ENCODE measurements at places on chromosomes 12 and 14. TPM values are rescaled to one million over a fixed set of nuclear protein-coding genes. Genes with fewer than 3 reads are reported as not detected.

KRT79 gene
- total RNA-seq = not detected

IRF9 gene
- total RNA-seq = 52.2 TPM

GPRC5A gene
- total RNA-seq = 18.5 TPM

LUM gene
- 19.5 TPM for total RNA-seq

P2RX2 gene
- total RNA-seq = 0.35 TPM

DYRK4 gene
- total RNA-seq = 32.6 TPM

HOXC12 gene
- total RNA-seq = not detected

KRT3 gene
- total RNA-seq = 1.6 TPM

C3AR1 gene
- 1.2 TPM for total RNA-seq

ALX1 gene
- total RNA-seq = not detected

CLEC4D gene
- total RNA-seq = not detected

GRCh38 chr12:11584221-11584855, 65.1 kb upstream of the ETV6 start:
- no peak overlapping the region for H3K4me3 ChIP-seq
- no peak overlapping the region for H3K27ac ChIP-seq
- H3K27me3 ChIP-seq = no peaks in the 10 kb centered on the region
- peaks cover 9% of the 10 kb centered on the region for H3K4me1 ChIP-seq
- H3K36me3 ChIP-seq = no peaks in the 10 kb centered on the region

DNA sequence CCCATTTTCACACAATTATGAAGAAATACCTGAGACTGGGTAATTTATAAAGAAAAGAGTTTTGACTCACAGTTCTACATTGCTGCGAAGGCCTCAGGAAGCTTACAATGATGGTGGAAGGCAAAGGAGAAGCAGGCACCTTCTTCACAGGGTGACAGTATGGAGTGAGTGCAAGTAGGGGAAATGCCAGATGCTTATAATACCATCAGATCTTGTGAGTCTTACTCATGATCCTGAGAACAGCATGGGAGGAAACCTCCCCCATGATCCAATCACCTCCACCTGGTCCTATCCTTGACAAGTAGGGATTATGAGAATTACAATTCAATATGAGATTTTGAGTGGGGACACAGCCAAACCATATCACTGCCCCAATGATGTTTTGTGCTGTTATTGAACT, 189.3 kb upstream of the CRY1 start:
- no peaks in the 10 kb centered on the region for H3K27me3 ChIP-seq
- H3K36me3 ChIP-seq = no peaks in the 10 kb centered on the region

GRCh38 chr14:89452281-89452680, 35.2 kb upstream of the FOXN3 start:
- H3K4me3 ChIP-seq = no peak overlapping the region
- H3K36me3 ChIP-seq = no peaks in the 10 kb centered on the region
- H3K27me3 ChIP-seq = no peaks in the 10 kb centered on the region
- no peaks in the 10 kb centered on the region for H3K4me1 ChIP-seq

DNA sequence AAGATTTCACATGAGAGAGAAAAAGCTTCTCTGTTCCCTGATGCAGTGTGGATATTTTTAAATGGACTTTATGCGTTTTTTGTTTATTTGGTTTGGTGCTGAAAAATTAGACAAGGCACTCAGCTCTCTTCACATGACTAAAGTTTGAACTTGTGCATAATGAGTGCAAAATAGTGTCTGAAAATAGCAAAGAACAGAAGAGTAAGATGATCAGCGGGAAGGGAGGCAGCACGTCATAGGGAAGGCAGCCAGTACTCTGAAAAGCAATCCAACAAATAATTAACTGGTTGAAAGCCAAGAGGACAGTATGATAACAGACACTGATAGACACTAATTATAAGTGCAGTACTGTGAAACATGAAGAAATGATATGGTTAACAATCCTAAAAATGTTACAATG, 46.6 kb upstream of the CDKN3 start:
- no peak for DNase-seq
- peak overlapping the region; percentile 78 for H3K27ac ChIP-seq
- no peaks in the 10 kb centered on the region for H3K36me3 ChIP-seq
- H3K27me3 ChIP-seq = no peaks in the 10 kb centered on the region
- no peaks in the 10 kb centered on the region for H3K4me1 ChIP-seq

- H3K27ac ChIP-seq = peak overlapping the region; percentile 65
- peaks cover 74% of the 10 kb centered on the region for H3K36me3 ChIP-seq
- H3K27me3 ChIP-seq = no peaks in the 10 kb centered on the region
- no peak overlapping the region for H3K4me3 ChIP-seq
- DNase-seq = no peak
Measured at GRCh38 chr14:59347511-59347900, 117.7 kb downstream of the GPR135 start.

DNA sequence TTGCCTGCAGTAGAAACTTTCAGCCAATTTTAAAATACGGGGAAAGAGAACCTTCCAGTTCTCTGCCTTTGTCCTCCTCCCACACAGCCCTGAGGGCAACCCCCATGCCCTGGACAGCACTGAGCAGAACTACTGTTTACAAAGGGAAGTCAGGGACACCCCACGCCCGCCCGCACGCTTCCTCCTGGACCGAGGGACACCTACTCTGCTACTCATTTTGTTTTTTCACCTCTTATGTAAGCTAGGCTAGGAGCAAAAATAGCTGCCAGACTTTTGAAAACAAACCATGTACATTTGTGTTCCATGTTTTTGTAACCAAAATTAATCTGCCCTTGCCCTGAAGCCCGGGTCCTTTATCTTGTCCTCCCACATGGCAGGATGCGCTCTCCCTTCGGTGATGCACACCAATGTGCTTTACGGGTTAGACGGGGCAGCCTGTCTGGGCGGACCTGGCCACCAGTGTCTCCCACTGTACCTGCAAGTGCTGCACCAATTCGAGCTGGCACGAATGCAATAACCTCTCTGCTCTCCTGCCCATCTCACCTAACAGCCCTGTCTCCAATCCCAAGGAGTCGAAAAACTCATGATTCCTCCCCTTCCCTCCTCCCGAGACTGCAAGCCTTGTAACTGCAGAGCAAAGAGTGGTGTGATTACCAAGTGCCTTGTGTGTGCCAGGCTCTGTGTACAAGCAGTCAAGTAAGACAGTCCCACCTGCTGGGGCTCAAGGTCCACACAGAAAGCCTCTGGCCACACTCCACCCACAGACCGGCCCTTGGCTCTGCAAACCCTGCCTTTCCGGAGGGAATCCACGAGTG, 85.2 kb downstream of the CCDC88C start:
- peaks cover 40% of the 10 kb centered on the region for H3K4me1 ChIP-seq
- no peak for DNase-seq
- no peak overlapping the region for H3K4me3 ChIP-seq
- H3K36me3 ChIP-seq = peaks cover 5% of the 10 kb centered on the region
- no peaks in the 10 kb centered on the region for H3K27me3 ChIP-seq

DNA sequence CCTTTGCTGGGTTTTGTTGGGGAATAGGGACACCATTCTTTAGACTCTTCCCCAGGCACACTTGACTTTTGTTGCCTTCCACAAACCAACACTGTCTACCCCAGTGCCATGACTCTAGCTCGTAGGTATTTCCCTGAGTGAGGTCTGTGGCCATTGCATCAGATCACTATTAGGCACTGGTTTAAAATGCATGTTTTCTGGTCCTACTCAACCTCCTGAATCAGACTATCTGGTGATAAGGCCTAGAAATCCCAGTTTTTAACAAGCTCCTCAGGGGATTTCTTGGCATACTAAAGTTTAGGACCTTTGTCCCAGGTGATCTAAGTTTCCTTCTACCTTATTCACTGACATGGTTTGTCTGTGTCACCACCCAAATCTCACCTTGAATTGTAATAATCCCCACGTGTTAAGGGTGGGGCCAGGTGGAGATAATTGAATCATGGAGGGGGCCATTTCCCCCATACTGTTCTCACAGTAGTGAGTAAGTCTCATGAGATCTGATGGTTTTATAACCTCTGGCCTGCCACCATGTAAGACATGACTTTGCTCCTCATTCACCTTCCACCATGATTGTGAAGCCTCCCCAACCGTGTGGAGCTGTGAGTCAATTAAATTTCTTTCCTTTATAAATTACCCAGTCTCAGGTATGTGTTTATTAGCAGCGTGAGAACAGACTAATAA, 87.8 kb upstream of the PSMC1 start:
- H3K36me3 ChIP-seq = no peaks in the 10 kb centered on the region
- H3K27ac ChIP-seq = no peak overlapping the region
- H3K4me1 ChIP-seq = no peaks in the 10 kb centered on the region
- DNase-seq = no peak

GRCh38 chr12:47216150-47216677, 136.5 kb upstream of the AMIGO2 start:
- no peaks in the 10 kb centered on the region for H3K36me3 ChIP-seq
- H3K4me1 ChIP-seq = no peaks in the 10 kb centered on the region
- peak overlapping the region; percentile 69 for H3K27ac ChIP-seq

DNA sequence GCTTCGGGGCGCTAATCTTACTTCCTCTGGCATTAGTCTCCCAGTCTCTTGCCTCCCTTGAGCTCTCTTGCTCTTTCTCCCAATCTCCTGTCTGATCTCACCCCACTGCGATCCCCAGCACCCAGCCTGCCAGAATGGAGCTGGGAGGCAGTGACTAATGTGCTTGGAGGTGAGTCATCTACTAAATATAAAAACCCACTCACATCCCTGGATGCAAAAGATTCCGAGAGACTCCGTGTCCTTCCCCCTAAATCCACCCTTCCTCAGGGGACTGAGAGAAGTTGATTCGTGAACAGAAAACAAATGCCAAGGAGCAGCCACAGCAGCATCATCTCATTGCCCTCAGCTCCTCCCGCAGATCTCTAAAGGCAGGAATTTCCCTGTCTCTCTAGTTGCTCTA, 45.7 kb upstream of the KCNA5 start:
- no peak overlapping the region for H3K4me3 ChIP-seq
- H3K27me3 ChIP-seq = no peaks in the 10 kb centered on the region
- peaks cover 3% of the 10 kb centered on the region for H3K4me1 ChIP-seq
- no peaks in the 10 kb centered on the region for H3K36me3 ChIP-seq
- DNase-seq = no peak

GRCh38 chr12:106329231-106329982, 26.9 kb downstream of the TCP11L2 start:
- H3K4me1 ChIP-seq = no peaks in the 10 kb centered on the region
- H3K36me3 ChIP-seq = peaks cover 98% of the 10 kb centered on the region
- H3K27ac ChIP-seq = peak overlapping the region; percentile 3

DNA sequence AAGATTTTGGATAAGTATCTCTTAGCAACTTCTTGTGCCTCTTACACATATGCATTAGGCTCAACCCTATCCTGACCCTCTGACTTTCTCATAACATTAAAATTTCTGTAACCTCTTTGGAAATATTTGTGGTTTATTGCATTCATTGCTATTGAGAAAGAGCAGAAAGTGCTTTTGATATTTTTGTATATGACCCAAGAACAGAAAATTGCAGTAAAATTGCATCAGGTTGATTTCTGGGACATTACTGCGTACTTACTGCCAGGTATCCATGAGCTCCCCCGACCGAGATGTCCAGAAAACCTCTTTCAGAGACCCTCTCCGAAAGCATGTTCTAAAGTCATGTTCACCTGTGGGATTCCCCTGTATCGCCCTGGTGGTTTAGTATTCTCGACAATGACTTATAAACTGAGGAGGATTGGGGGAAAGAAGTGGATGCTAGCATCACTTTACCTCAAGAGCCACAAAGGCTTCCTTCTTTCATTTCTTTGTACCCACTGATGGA, 14.5 kb upstream of the IL22 start:
- H3K4me1 ChIP-seq = no peaks in the 10 kb centered on the region
- no peak for DNase-seq
- no peak overlapping the region for H3K4me3 ChIP-seq

- no peaks in the 10 kb centered on the region for H3K4me1 ChIP-seq
- no peak overlapping the region for H3K4me3 ChIP-seq
- H3K36me3 ChIP-seq = no peaks in the 10 kb centered on the region
Measured at GRCh38 chr12:83114966-83115365, 428.3 kb downstream of the TMTC2 start.

GRCh38 chr12:132396657-132397056, 67.3 kb upstream of the GALNT9 start:
- no peak overlapping the region for H3K4me3 ChIP-seq
- DNase-seq = no peak
- no peak overlapping the region for H3K27ac ChIP-seq
- H3K36me3 ChIP-seq = no peaks in the 10 kb centered on the region
- H3K27me3 ChIP-seq = peaks cover 13% of the 10 kb centered on the region
- H3K4me1 ChIP-seq = no peaks in the 10 kb centered on the region

DNA sequence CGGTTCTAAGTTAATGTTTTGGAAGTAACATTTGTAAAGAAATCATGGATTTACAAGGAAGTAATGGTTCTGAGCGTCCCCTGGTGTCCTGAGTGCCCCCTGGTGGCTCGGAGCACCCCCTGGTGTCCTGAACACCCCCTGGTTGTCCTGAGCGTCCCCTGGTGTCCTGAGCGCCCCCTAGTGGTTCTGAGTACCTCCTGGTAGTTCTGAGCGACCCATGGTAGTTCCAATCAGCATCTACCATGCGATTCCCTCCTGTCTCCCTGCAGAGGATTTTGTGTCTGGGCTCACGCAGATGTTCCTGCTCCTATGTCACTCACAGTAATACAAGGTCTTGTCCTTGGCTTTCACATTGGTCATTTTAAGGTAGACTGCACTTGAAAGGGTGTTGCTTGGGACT, 1352.9 kb downstream of the TMEM121 start:
- H3K4me1 ChIP-seq = no peaks in the 10 kb centered on the region
- DNase-seq = no peak
- no peak overlapping the region for H3K4me3 ChIP-seq
- no peaks in the 10 kb centered on the region for H3K36me3 ChIP-seq
- no peak overlapping the region for H3K27ac ChIP-seq
- H3K27me3 ChIP-seq = no peaks in the 10 kb centered on the region

GRCh38 chr14:105484069-105484996, 2.4 kb upstream of the CRIP1 start:
- H3K27ac ChIP-seq = peak overlapping the region; percentile 99
- H3K4me1 ChIP-seq = peaks cover 91% of the 10 kb centered on the region
- H3K27me3 ChIP-seq = no peaks in the 10 kb centered on the region
- no peak overlapping the region for H3K4me3 ChIP-seq

DNA sequence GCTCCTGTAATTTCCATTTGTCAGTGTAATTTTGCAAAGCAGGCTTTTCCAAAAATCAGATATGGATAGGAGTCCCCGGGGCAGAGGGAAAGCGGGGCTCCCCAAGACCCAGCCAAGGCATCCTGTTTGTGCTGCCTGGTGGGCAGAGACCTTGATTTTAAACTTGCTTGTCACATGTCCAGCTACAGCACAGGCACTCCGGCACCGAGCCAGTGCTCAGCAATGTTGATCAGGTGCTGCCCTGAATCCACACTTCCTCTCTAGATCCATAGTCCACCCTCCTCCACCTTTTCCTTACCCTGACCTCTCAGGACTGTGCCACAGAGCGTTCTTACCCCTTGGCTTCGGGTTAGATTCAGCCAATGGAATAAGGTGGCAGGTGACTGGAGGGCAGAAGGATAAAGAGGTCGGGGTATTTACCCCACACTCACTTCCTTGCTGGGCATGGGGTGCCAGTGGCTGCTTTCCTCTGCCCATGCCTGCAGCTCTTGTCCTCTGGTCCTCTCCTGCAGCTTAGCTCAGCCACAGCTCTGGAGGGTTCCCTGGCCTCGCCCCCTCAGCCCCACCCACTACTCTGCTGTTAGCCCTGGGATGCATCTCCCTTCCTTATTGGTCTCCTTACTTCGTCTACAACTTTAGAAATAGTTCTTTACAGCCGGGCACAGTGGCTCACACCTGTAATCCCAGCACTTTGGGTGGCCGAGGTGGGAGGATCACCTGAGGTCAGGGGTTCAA, 80.1 kb downstream of the IRF2BPL start:
- H3K4me1 ChIP-seq = peaks cover 50% of the 10 kb centered on the region
- no peak for DNase-seq
- H3K4me3 ChIP-seq = no peak overlapping the region
- H3K27ac ChIP-seq = peak overlapping the region; percentile 91
- no peaks in the 10 kb centered on the region for H3K36me3 ChIP-seq
- H3K27me3 ChIP-seq = no peaks in the 10 kb centered on the region

- no peaks in the 10 kb centered on the region for H3K36me3 ChIP-seq
- H3K27me3 ChIP-seq = peaks cover 14% of the 10 kb centered on the region
- DNase-seq = no peak
- no peak overlapping the region for H3K27ac ChIP-seq
- no peak overlapping the region for H3K4me3 ChIP-seq
Measured at GRCh38 chr12:105409801-105410471, 79.4 kb downstream of the C12orf75 start.

All from esophagus squamous epithelium (tissue), 5 donors.